ENCODE measurements at places on chromosomes 16 and 17.

DNA sequence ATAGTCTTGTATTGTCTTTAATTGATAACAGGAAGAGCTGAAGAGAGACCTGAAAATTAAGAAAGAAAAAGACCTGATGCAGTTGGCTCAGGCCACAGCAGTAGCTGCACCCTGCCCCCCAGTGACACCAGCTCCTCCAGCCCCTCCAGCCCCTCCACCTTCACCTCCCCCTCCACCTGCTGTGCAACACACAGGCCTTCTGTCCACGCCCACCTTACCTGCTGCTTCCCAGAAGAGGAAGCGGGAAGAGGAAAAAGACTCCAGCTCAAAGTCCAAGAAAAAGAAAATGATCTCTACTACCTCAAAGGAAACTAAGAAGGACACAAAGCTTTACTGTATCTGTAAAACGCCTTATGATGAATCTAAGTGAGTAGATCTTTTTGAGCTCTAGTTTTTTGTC, 36.8 kb downstream of the C17orf58 start:
- no peak for DNase-seq

- DNase-seq = no peak
Measured at GRCh38 chr16:62974424-62974823, 938.2 kb upstream of the CDH8 start.

GRCh38 chr17:39193346-39193745, 4.1 kb downstream of the CACNB1 start:
- no peak for DNase-seq

GRCh38 chr16:78461496-78462287, 362.2 kb downstream of the WWOX start:
- DNase-seq = no peak

- no peak for DNase-seq
Measured at GRCh38 chr16:8555400-8555799, 34.9 kb downstream of the TMEM114 start.

DNA sequence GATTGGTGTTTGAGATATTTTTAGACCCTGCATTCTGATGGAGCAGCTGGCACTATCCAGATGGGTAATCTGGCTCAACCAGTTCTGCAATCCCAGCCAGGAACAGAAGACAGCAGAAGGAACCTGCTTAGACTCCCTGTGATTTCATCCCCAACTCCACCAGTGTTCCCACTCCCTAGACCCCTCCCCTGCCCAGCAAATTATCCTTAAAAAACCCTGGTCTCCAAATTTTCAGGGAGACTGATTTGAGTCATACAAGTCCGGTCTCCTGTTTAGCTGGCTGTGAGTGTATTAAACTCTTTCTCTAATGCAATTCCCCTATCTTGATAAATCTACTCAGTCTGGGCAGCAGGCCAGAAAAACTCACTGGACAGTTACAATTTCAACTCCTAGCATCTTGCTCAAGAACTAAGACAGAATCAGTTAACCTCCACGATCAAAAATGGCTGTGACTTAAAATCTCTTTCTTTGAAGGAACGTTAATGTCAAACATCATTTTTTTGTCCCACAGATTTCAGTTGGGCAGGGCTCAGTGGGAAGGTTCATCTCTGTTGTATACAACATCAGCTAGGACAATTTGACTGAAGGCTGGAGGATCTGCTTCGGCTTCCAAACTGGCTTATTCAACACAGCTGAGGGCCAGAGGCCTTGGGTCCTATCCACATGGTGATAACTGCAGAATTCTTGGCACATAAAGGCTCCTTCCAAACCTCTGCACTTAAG, 4.9 kb upstream of the RBL2 start:
- no peak for DNase-seq
